ENCODE measurements at places on chromosomes 16 and 17. TPM values are rescaled to one million over a fixed set of nuclear protein-coding genes. Genes with fewer than 3 reads are reported as not detected.
A peak's percentile ranks its signal among the peaks of the same experiment; 100 is the strongest.

GRCh38 chr16:12874186-12874585 is 27.2 kb upstream of the SHISA9 start:
- DNase-seq = peak; percentile 79

DNA sequence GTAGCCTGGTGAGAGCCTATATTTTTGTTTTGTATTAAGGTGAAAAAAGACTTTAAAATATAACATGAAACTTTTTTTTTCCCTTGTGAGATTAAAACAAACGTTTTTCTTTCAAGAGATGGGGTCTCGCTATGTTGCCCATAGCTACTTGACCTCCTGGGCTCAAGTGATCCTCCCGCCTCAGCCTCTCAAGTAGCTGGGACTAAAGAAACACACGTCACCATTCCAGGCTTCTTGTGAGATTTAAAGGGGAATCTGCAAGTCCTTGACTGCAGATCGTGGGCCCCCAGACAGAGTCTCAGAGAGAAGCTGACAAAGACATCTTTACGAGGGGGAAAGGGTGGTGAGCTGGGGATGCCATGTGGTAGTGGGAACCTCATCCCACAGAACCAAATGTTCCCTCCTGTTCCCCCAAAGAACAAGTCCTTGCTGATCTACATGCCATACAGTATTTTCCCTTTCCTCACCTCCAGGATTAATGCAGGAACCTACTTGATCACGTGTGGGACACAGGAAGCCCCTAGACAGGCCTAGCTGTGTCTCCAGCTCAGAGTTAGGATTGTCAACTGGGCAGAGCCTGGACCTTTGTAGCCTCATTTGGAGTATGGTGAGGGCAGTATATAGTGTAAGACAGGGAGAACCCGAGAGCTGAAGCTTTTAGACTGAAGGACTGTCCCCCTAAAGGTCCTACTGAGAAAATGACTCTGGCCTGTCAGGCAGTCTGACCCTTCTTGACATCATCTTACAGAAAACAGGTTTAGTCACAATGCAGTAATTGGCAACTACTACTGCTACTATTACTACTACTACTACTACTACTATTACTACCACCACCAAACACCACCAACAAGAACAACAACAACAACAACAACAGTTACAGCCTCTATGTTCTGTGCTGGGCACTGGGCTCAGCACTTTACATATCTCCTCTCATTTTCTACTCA is 4.1 kb downstream of the MAP3K14 start:
- no peak for DNase-seq

DNA sequence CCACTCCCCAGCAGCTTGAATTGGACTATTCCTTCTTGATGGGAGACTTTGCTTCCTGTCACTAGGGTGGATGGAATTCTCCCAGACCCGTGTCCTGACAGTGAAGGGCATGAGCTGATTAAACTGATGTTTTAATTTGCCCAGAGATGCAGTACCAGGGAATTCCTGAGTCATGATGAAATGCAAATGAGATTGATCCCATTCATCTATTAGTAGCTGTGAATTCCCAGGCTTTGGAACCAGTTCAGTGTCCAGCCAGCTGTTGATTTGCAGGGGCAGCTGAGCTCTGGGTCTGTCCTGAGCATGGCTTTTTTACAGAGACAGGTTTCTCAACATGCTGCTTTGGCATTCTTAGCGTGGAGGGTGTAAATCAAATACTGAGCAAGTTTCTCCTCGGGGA is 157.9 kb downstream of the PITPNC1 start:
- peak; percentile 16 for DNase-seq

DNA sequence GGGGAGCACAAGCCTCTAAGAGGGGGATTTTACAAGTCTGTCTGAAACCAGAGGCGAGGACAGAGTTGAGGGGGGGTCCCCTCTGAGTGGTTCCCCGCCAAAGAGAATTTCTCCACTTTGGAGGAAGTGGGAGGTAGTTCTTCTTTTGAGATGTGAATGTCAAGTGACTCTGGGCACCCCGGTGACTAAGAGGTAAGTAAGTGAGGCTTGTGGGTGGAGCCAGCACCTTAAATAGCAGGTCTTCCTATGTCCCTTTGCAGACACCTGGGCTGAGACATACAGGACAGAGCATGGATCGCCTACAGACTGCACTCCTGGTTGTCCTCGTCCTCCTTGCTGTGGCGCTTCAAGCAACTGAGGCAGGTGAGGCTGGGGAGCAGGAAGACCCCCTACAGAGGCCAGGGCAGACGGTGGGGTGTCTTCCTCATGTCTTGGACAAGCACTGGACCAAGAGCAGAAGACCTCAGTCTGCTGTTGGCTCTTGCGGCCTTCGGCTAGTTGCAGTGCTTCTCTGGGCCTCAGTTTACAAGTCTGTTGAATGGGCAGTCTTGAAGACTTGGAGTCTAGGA is at the start of gene CCL22:
CCL22 (plus strand) TSS at position 257 of the 569 bp plus-strand sequence; CDS start at position 291, 34 bp downstream.
- DNase-seq = no peak

- no peak for DNase-seq
Observed at GRCh38 chr16:52073024-52073423, 473.9 kb downstream of the TOX3 start.

DNA sequence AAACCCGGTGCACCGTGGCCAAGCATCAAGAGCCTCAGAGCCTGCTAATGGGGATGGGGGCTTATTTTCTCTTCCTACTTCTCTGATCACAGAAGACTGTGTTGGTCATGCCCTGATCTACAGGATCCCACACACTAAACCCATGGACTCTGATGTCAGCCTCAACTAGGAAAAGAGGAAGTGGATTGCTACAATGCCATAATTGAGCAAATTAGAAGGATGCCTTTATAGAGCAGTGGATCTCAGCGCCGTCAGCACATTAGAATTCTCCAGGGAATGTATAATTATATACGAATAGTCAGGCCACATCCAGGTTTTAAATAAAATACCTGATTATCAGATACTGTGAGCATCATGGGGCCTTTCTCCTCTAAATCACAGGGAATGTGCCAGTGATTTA is 64.8 kb downstream of the VAT1L start:
- DNase-seq = no peak

SPOP gene
- 34.1 TPM for total RNA-seq
